ENCODE measurements at places on chromosomes 2 and 18. TPM values are rescaled to one million over a fixed set of nuclear protein-coding genes. Genes with fewer than 3 reads are reported as not detected.
A peak's percentile ranks its signal among the peaks of the same experiment; 100 is the strongest.

- H3K4me3 ChIP-seq, result no peak overlapping the region
- no peak for DNase-seq
- H3K27me3 ChIP-seq, result no peaks in the 10 kb centered on the region
- no peaks in the 10 kb centered on the region for H3K4me1 ChIP-seq
- H3K27ac ChIP-seq, result no peak overlapping the region
- H3K36me3 ChIP-seq, result no peaks in the 10 kb centered on the region
These were observed 349.7 kb upstream of the TMEFF2 start for GRCh38 chr2:192544371-192544955.

DNA sequence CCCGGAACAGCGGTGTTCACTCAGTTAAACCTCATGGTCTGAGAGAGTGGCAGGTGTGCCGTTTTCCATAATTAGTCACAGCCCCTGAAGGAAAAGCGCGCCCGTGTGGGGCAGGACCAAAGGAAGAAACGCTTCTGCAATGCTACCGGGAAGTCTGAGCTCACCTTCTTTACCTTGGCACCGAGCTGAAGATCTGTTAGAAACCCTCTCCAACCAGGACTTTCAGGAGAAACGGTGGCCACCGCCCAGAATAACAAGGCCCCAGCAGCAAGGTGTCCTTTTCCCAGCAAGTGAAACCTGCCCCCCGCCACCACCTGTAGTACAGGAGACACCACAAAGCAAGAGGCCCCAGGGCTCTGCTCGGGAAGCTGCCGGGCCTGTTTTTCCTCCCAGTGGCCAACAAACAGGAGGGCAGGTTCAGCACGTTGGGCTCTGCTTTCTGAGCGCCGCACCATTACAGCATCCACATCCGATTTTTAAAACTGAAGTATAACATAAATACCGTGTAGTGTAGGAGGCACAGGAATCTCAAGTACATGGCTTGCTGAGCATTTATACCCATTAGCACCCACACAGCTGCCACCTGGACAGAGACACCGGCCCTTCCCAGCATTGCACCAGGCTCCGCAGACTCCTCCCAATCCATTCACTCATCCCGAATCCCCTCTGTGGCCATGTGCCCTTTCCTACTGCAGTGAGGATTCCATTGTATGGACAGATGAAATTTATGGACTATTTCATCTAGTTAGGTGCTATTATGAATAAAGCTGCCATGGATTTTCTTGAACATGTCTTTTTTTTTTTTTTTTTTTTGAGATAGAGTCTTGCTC, 121.8 kb upstream of the RIOK3 start:
- no peaks in the 10 kb centered on the region for H3K4me1 ChIP-seq
- DNase-seq, result no peak
- H3K4me3 ChIP-seq, result no peak overlapping the region
- no peak overlapping the region for H3K27ac ChIP-seq
- H3K36me3 ChIP-seq, result peaks cover 5% of the 10 kb centered on the region

- H3K4me1 ChIP-seq, result peaks cover 16% of the 10 kb centered on the region
These were observed 12.8 kb downstream of the SOCS6 start for GRCh38 chr18:70301667-70302066.

The KRTCAP3 gene
- under 0.01 TPM for total RNA-seq

DNA sequence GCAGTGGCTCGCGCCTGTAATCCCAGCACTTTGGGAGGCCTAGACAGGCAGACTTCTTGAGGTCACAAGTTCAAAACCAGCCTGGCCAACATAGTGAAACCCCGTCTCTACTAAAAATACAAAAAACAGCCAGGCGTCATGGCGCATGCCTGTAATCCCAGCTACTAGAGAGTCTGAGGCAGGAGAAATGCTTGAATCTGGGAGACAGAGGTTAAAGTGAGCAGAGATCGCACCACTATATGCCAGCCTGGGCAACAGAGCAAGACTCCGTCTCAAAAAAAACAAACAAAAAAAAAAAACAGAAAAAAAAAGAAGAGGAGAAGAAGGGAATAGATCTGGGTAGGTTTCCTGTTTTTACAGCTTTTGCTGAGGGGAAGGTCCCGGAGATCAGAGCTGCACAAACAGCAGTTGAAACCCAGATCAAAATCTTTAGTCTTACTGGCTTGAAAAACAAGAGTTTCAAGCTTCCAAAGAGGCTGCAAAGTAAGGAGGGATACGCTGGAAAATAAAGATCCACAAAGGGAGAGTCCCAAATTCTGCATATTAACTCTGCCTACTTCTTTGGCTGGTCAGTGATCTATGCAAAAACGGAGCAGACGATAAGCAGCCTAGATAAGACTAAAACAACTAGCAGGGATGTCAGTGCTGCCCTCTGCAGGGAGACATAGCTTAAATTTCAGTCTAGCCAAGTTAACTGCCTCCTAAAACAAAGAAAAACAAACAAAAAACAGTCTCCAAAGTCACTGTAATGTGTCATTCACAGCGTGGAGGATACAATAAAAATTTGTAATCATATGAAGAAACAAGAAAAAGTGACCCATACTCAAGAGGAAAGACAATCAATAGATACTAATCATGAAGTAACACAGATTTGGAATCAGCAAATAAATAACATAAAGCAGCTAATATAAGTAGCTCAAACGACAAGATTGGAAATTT, 74.1 kb downstream of the TLK1 start:
- peak overlapping the region; percentile 13 for H3K27ac ChIP-seq
- DNase-seq, result peak; percentile 62
- peak overlapping the region; percentile 60 for H3K4me3 ChIP-seq

GRCh38 chr2:218294430-218295022, 2.2 kb upstream of the TMBIM1 start:
- no peak overlapping the region for H3K27ac ChIP-seq
- no peak overlapping the region for H3K4me3 ChIP-seq
- no peaks in the 10 kb centered on the region for H3K27me3 ChIP-seq
- H3K4me1 ChIP-seq, result peaks cover 33% of the 10 kb centered on the region
- no peak for DNase-seq
- no peaks in the 10 kb centered on the region for H3K36me3 ChIP-seq

- H3K4me3 ChIP-seq, result no peak overlapping the region
- H3K27me3 ChIP-seq, result no peaks in the 10 kb centered on the region
These were observed 537.7 kb downstream of the SOCS6 start for GRCh38 chr18:70826571-70826970.

- H3K36me3 ChIP-seq, result no peaks in the 10 kb centered on the region
- no peak for DNase-seq
- no peaks in the 10 kb centered on the region for H3K27me3 ChIP-seq
- H3K4me3 ChIP-seq, result no peak overlapping the region
- no peaks in the 10 kb centered on the region for H3K4me1 ChIP-seq
These were observed 84.8 kb upstream of the DNAJC10 start for GRCh38 chr2:182631299-182631698.

- no peaks in the 10 kb centered on the region for H3K4me1 ChIP-seq
- H3K36me3 ChIP-seq, result no peaks in the 10 kb centered on the region
- no peak for DNase-seq
These were observed 238.3 kb downstream of the TDRD15 start for GRCh38 chr2:21361957-21362486.

DNA sequence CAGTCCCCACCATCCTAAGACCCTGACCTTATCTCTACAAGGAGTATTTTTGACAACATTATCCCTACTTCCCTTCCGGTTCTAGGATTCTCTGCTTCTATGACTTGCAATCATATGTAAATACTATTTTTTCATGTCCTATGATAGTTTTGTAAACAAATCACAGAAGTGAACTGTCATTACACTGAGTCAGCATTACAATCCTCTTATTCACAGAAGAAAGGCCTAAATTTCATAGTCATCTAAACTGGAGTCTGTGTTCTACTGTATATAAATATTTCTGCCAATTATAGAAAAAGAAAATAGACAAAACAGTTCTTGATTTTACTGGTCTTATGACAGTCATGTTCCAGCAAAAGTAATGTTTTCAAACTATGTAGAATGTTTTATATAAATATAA, 265.1 kb downstream of the NCKAP5 start:
- no peaks in the 10 kb centered on the region for H3K27me3 ChIP-seq
- H3K27ac ChIP-seq, result no peak overlapping the region
- no peak for DNase-seq

The TDRD15 gene
- not detected for total RNA-seq

GRCh38 chr2:47541848-47542450, 139.0 kb downstream of the MSH2 start:
- peaks cover 1% of the 10 kb centered on the region for H3K4me1 ChIP-seq
- peaks cover 26% of the 10 kb centered on the region for H3K27me3 ChIP-seq
- DNase-seq, result no peak
- no peak overlapping the region for H3K4me3 ChIP-seq
- H3K36me3 ChIP-seq, result no peaks in the 10 kb centered on the region

- H3K36me3 ChIP-seq, result no peaks in the 10 kb centered on the region
- DNase-seq, result peak; percentile 37
- H3K27ac ChIP-seq, result no peak overlapping the region
- H3K4me1 ChIP-seq, result no peaks in the 10 kb centered on the region
- H3K4me3 ChIP-seq, result no peak overlapping the region
These were observed 89.8 kb upstream of the CYRIA start for GRCh38 chr2:16755442-16755841.

GRCh38 chr2:55511508-55512124, 7.9 kb upstream of the CFAP36 start:
- peak; percentile 82 for DNase-seq
- H3K27me3 ChIP-seq, result no peaks in the 10 kb centered on the region
- no peak overlapping the region for H3K27ac ChIP-seq
- no peaks in the 10 kb centered on the region for H3K4me1 ChIP-seq

The AQP12B gene
- not detected for total RNA-seq

- H3K27me3 ChIP-seq, result no peaks in the 10 kb centered on the region
- DNase-seq, result peak; percentile 51
- no peak overlapping the region for H3K27ac ChIP-seq
- peaks cover 20% of the 10 kb centered on the region for H3K36me3 ChIP-seq
- no peak overlapping the region for H3K4me3 ChIP-seq
- peaks cover 4% of the 10 kb centered on the region for H3K4me1 ChIP-seq
These were observed 19.3 kb downstream of the GALM start for GRCh38 chr2:38685116-38685735.

The ZC3H15 gene
- 71.9 TPM for total RNA-seq

The TUBA3E gene
- not detected for total RNA-seq

DNA sequence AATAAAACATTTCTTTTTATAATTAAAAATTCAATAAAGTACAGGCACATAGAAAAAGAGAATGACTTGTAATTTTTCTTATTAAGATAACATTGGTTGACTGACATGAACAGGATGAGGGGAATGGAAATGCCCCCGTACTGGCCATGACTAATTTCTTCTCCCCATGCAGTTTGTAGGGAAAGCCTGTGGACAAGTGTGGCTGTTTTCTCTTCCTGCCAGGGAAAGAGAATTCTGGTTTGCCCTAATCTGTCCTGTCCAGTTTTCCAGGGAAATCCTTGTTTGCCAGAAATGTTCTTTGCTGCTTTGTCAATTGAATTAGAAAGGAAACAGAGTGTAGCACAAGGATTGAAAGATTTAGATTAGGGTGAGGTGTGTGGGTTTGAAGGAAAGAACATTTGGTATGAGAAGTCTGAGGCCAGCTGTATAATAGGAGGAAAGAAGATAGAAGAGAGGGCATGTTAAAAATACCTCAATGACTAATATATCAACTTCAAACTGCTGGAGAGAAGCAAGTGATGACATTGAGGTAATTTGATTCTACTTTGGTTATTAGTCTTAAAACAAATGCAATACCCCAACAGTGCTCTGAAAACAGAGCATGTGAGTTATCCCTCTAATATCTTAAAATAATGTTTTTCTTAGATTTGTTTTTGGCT, 593.9 kb upstream of the ZNF804A start:
- H3K36me3 ChIP-seq, result no peaks in the 10 kb centered on the region
- DNase-seq, result no peak
- no peaks in the 10 kb centered on the region for H3K4me1 ChIP-seq
- no peak overlapping the region for H3K4me3 ChIP-seq

GRCh38 chr2:61937886-61938285, 32.4 kb downstream of the COMMD1 start:
- H3K27ac ChIP-seq, result no peak overlapping the region
- H3K4me3 ChIP-seq, result no peak overlapping the region
- no peaks in the 10 kb centered on the region for H3K4me1 ChIP-seq

DNA sequence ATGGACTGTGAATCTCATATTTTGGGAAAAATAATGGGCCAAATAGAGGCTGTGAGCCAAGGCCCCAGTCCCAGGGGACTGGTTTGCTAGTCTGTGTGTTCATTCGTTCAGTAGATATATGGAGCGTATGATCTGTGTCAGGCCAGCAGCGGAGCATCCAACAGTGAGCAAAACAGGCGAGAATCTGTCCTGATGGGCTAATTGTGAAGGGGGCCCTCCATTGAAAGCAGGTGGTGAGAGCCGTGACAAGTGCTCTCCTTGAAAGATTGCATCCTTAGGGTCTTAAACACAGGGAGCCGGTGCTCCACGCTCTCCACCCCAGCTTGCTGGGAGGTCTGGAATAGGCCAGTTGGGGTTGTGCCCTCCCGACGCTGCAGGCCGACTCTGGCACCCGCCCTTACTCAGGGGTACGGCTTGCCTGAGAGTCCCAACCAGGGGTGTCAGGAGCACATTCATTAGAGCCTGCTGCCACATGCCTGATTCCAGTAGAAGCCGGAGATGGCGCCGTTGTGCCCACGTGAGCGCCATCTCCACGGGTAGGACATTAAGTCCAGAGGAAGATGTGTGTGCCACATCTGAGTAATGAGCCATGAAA, 213.3 kb downstream of the SH3RF3 start:
- no peak overlapping the region for H3K27ac ChIP-seq
- H3K27me3 ChIP-seq, result no peaks in the 10 kb centered on the region
- no peak for DNase-seq
- H3K4me1 ChIP-seq, result peaks cover 18% of the 10 kb centered on the region

GRCh38 chr2:36027616-36028015, 328.0 kb upstream of the CRIM1 start:
- H3K4me3 ChIP-seq, result no peak overlapping the region
- no peaks in the 10 kb centered on the region for H3K36me3 ChIP-seq
- H3K4me1 ChIP-seq, result no peaks in the 10 kb centered on the region
- DNase-seq, result no peak
- H3K27me3 ChIP-seq, result no peaks in the 10 kb centered on the region
- no peak overlapping the region for H3K27ac ChIP-seq

The PIEZO2 gene
- total RNA-seq, result 46.7 TPM

The PPM1G gene
- 56.6 TPM for total RNA-seq

DNA sequence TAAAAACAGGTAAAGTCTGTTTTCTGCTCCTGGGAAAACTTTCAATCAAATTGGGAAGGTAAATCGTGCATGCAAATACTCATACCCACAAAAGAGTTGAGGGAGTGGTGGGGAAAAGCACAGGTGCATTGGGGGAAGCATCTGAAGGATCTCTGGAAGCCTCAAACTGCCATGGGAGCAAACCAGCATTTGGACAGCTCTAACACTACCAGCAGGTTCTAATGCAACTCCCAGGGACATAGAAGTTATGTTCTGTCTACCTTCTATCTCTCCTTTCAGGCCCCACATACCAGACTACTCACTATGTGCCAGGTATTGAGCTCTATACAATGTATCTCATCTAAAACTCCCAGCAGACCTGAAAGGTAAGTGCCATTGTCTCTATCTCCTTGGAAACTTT, 933.7 kb downstream of the NRXN1 start:
- H3K27me3 ChIP-seq, result no peaks in the 10 kb centered on the region
- H3K4me1 ChIP-seq, result no peaks in the 10 kb centered on the region
- no peak overlapping the region for H3K4me3 ChIP-seq
- H3K27ac ChIP-seq, result no peak overlapping the region

GRCh38 chr18:12287684-12288402, 20.2 kb upstream of the TUBB6 start:
- no peaks in the 10 kb centered on the region for H3K27me3 ChIP-seq
- peaks cover 13% of the 10 kb centered on the region for H3K4me1 ChIP-seq
- peak; percentile 96 for DNase-seq
- H3K4me3 ChIP-seq, result peak overlapping the region; percentile 79
- peak overlapping the region; percentile 88 for H3K27ac ChIP-seq

The MLPH gene
- 32.1 TPM for total RNA-seq
